GM23248 (cell line): ENCODE measurements at places on chromosomes 4 and X. TPM values are rescaled to one million over a fixed set of nuclear protein-coding genes. Genes with fewer than 3 reads are reported as not detected.
A peak's percentile ranks its signal among the peaks of the same experiment; 100 is the strongest.

LPAR4 gene
- not detected in 2 replicates for total RNA-seq

DCAF16 gene
- 22.1 and 24.4 TPM in 2 replicates for total RNA-seq

GRCh38 chr4:3221184-3221494 lies 27.8 kb upstream of the MSANTD1 start:
- DNase-seq, result no peak

PHKA2 gene
- total RNA-seq, result 9.1 and 9.9 TPM in 2 replicates

GRCh38 chr4:25368315-25368714 lies 8.7 kb upstream of the ANAPC4 start:
- DNase-seq, result no peak

DNA sequence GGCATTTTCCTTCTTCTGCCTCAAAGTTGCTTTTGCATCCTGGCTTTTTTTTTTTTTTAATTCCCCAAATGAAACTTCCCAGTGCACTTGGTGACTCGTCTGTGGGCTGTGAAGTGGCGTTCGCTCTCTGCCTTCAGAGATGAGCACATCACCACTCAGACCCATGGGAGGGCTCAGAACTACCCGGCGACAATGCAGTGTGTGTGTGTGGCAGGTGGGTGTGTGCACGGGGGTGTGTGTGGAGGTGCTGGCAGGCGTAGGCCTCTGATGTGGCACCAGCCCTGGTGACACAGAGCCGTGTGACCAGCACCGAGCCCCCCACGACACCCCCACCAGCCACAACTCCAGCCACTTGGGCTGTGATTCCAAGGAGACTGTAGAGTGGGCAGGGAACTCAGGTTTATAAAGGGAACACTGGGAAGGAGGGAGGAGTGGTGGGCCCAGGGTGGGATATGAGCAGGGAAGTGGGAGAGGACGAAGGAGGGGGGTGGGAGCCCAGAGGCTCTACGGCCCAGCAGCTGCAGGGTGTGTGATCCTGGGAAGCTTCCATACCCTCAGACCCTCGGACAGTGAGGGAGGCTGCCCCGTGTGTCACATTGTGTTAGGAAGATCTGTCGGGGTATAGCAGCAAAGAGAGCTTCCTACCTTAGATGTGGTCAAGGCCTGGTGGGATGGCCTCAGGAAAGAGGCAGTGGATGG lies 6.0 kb upstream of the WFS1 start:
- DNase-seq, result peak; percentile 9

PRDM8 gene
- total RNA-seq, result 4.4 and 7.0 TPM in 2 replicates

RPS6KA6 gene
- total RNA-seq, result 5.4 and 6.2 TPM in 2 replicates

RXFP1 gene
- total RNA-seq, result 2.9 and 3.1 TPM in 2 replicates

- DNase-seq, result no peak
These were observed 174.8 kb upstream of the TLL1 start for GRCh38 chr4:165698272-165698671.

GRCh38 chrX:39811376-39811775 lies 286.4 kb downstream of the BCOR start:
- no peak for DNase-seq

DNA sequence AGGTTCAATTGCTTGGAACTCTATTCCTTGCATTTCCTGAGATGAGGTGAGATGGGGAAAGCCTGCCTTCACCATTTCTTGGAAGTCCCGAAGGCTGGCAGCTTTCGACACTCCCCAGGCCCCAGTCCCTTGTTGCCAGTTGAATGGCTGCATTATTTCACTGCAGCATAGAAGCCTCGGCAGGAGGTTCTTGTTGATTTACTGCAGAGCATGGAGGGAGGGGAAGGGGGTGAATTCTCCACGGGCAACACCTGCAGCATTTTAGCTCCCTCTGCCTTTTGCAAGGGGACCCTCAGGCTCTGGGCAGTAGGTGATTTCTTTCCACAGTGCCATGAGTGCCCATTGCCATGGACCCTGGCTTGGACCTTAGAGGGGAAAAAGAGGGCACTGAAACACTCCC lies 10.7 kb upstream of the BCLAF3 start:
- no peak for DNase-seq

CFAP99 gene
- total RNA-seq, result not detected in 2 replicates

DNA sequence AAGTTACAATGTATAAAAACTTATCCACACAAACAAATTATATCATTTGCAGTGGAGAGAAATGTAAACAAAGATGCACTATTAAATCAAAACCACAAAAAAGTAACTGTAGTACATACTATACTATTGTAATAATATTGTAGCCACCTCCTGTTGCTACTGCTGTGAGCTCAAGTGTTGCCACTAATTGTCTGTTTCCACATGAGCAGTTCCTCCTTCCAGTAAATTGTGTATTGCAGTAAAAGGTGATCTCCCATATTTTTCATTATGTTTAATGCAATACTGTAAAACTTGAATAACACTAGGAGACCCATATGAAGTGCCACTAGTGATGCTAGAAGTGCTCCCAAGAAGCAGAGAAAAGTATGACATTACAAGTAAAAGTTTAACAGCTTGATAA lies 11.7 kb downstream of the LIN54 start:
- no peak for DNase-seq

PAGE4 gene
- not detected in 2 replicates for total RNA-seq

- peak; percentile 54 for DNase-seq
These were observed 589.2 kb upstream of the NR3C2 start for GRCh38 chr4:149031399-149031798.
